ENCODE measurements at places on chromosomes 12 and 14.

DNA sequence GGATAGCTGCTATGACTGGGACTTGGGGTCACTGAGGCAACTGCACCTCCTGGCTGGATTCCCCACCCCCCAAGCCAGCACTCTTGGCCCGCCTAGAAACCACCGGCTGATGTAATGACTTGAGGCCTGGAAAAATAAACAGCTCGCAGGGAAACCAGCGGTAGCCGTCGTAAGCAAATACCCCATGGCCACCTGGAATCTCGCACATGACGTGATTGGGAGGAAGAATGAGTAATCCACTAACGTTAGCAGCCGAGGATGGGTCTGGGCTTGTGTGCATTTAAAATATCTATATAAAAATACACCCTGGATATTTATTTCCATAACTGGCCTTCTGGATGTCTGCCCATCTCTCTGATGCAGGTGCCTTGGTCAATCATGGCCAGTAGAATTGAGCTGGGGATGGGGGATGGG lies 120.1 kb downstream of the SMOC1 start:
- no peak for DNase-seq

DNA sequence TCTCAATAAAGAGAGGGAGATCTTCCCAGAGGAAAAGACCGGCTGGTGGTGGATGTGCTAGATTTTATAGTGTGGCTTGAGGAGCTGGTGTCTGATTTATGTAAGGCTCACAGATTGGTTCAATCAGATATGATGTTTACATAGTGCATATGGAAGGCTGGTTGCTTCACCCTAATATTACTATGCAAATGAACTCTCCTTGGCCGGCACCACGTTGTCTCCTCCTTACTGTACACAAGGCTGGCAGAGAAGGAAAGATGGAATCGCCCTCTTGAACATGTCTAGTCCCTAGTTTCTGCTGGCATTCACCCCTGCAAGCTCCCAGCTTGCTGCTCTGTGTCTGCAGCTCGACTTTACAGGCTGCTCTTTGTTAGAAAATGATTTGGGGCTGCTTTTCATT lies 8.9 kb downstream of the FAM186A start:
- DNase-seq = no peak

- no peak for DNase-seq
Measured at GRCh38 chr12:129549656-129550055, 354.2 kb downstream of the TMEM132D start.

DNA sequence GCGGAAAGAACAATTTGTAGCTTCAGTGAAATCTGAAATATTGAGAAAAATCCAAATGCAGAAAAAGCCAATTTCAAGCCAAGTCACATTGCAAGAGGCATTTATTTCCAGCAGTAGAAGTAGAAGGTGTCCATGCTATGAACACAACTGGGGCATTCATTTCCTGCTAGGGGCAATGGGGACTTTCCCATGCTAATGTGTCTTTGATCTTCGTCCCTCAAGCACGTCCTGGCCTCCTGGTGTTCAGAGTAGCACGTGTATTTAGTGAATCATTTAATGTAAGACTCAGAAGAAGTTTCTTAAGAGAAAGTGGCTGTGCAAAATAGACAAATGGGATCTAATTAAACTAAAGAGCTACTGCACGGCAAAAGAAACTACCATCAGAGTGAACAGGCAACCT lies 267.9 kb downstream of the TMEM132C start:
- no peak for DNase-seq

DNA sequence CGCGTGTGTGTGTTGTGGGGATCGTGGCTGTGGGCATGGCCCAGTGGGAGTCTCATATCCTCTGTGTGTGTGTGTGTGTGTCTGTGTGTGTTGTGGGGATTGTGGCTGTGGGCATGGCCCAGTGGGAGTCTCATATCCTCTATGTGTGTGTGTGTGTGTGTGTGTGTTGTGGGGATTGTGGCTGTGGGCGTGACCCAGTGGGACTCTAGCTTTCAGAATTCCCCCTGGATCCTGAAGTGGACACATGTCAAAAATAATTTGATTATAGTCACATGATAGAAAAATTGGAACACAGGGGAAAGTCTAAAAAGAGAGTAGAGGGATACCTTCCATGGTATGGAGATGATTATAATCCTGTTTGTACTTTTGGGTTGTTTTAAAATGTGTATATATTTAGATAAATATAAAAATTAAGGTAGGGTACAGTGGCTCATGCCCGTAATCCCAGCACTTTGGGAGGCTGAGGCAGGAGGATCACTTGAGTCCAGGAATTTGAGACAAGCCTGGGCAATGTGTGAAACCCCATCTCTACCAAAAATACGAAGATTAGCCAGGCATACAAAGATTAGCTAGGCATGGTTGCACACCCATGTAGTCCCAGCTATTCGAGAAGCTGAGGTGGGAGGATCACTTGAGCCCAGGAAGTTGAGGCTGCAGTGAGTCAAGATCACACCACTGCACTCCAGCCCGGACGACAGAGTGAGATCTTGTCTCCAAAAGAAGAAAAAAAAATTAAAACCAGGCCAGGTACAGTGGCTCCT lies 11.0 kb downstream of the PAPLN start:
- DNase-seq = no peak

GRCh38 chr14:77574446-77575115 lies 41.9 kb downstream of the SPTLC2 start:
- no peak for DNase-seq

DNA sequence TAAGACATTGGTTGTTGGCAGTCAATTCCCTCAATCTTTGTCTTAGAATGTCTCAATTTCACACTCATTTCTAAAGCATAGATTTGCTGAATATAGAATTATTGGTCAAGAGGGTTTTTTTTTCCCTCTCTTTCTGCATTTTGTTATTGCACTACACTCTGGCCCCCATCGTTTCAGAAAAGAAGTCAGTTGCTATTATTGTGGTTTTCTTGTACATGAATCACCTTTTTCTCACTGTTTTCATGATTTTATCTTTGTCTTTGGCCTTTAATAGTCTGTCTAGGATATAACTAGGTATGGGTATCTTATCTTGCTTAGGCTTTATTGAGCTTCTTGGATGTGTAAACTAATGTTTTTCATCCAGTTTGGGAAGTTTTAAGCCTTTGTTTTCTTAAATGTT lies 194.3 kb upstream of the DAAM1 start:
- no peak for DNase-seq

- no peak for DNase-seq
Measured at GRCh38 chr12:62347922-62348650, 87.9 kb downstream of the USP15 start.
